ENCODE measurements at places on chromosomes 7 and 10.
A peak's percentile ranks its signal among the peaks of the same experiment; 100 is the strongest.

GRCh38 chr7:77419102-77419501 is 3.0 kb upstream of the GSAP start:
- no peak for DNase-seq

GRCh38 chr7:152600266-152600665 is 75.7 kb downstream of the XRCC2 start:
- DNase-seq: no peak

- DNase-seq: no peak
Measured at GRCh38 chr7:66421830-66422475, 206.7 kb upstream of the KCTD7 start.

DNA sequence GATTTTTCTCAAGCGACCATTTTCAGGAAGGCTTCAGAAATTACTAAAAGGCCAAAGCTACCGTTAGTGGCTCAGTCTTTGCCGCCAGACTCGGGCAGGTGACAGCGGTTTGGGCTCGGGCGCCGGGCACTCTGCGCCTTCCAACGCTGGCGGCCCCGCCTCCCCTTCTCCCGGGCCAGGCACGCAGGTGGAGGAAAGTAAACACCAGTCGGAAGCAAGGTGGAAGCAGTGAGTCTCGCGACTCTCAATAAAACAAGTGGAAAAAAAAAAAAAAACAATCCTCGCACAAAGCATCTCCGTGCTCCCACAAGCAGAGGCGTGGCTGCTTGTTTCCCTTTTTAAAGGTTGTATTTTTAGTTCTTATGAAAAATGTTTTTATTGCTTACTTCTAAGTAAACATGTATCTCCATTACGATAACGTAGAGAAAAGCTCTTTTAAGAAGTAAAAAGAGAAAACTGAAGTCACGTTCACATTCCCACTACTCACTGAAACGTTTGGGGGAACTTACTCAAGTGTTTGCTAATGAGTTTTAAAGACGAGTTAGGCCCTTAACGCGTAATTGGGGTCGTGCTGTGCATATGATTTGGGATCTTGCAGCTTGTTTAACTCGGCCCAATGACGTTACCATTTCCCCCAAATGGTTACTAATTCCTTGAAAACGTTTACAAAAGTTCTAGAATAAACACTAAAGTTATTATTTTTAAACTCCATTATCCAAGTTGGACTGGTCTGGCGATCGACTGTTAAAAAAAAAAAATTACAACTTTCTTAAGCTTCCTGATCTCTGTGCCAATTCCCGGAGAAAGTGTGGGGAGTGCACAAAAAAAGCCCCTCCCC is 864 bp downstream of the CDCA7L start:
- no peak for DNase-seq

GRCh38 chr7:131281266-131282048 is 46.2 kb upstream of the MKLN1 start:
- no peak for DNase-seq

GRCh38 chr10:5036511-5036910 is 32.9 kb upstream of the AKR1C2 start:
- DNase-seq: no peak

DNA sequence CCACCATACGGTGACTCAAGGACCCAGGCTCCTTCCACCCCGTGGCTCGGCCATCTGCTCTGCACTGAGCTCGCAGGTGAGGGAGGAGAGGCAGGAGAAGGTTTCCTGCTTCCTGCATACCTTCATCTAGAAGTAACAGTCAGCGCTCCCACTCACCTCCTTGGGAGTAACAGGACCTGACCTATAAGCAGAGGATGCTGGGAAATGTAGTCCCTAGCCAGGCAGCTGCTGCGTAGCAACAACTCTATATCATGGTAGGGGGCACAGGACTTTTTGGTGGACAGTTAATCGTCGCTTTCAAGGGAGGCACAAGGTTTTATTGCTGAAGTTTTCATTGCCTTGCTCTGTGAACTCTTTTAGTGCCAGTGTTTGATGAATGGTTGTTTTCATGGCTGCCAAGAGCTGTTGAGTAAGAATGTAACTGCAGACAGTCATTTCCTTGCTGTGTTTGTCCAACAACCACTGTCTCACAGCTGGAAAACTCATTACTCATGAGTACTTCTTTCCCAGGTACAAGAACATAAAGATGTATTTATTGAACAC is 10.2 kb upstream of the ZFYVE27 start:
- DNase-seq: peak; percentile 68

GRCh38 chr7:91435381-91436059 is 171.3 kb downstream of the FZD1 start:
- peak; percentile 58 for DNase-seq

DNA sequence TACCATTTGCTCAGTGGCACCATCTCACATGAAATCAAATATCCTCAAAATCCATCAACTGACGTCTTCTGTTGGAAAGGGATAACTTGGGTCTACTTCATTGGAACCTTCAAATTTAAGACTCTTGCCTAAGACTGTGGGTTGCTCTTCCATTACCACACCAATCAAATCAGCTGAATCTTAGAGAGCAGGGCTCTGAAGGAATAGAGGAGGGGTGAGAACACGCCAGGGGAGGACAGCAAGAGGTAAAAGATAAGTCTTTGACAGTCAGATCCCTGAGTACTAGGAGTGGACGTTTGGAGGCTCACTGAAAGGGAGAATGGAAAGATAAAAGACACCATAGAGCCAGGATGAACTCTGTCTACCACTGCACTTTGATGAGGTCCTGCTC is 107.5 kb downstream of the CCDC71L start:
- DNase-seq: no peak

GRCh38 chr7:104089612-104090011 is 100.2 kb upstream of the RELN start:
- DNase-seq: no peak

GRCh38 chr7:48106906-48107659 is 18.0 kb downstream of the UPP1 start:
- no peak for DNase-seq

DNA sequence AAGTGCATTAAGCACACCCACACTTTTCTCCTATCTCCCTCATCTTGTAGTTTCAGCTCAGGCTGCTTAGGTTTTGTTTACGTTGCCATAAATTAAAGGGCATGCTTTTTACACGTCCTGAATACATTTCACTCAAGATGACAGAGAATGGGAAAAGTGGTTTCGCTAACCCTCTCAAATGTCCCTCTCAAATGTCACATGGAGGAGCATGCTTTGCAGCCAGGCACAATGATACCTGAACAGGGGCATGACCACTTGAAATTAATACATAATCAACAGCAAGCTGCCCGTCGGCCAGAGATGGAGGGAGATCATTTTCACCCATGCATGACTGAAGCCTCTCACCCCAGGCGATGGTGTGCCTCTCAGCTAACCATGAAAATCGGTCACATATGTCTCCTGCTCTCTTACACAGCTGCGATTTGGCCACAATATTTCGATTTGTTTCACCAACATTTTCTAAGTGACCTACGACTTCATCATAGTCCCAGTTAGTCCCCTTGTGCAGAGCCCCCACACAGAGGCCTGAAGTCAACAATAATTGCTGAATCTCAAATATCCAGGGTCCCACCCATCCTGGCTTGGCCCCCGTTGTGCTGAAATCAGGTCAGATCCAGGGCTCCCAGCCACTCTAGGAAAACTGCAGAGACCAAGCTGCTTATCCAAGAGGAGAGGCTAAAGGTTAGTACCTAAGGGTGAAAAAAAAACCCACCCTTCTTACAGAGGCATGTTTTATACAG is 373.9 kb upstream of the NFE2L3 start:
- no peak for DNase-seq

DNA sequence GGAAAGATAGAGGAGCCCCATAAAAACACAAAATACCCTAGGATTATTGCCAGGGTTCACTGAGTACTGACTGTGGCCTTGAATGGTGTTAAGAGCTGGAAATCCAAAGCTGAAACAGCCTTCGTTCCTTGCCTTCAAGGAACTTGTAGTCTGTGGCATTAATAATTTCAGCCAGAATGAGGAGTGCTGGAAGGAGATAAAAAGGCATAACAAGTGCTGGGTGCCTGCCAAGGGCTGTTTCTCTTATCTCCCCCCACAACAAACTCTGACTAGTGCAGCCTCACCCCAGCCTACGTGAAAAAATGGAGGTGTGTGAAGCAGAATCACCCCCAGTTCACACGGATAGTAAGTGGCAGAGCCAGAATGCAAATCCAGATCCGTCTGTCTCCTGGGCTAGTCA is 199.1 kb upstream of the LYZL2 start:
- no peak for DNase-seq

DNA sequence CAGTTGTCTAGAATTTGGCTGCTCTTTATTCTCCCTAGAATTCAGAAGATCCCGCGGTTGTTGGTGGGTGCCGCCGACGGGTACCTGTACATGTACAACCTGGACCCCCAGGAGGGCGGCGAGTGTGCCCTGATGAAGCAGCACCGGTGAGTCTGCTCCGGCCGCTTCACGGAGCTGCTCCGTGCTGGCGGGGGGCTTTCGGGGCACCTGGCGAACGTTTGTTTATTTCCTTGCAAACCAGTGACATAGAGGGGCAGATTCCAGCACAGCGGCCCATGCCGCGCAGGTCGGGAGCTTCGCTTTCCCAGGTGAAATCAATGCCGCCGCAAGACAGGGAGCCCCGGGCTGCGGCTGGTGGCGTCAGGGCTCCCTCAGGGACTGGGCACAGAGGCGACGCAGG is 38.0 kb downstream of the WIPI2 start:
- no peak for DNase-seq

GRCh38 chr7:146208492-146208891 is 91.9 kb downstream of the CNTNAP2 start:
- DNase-seq: peak; percentile 6

DNA sequence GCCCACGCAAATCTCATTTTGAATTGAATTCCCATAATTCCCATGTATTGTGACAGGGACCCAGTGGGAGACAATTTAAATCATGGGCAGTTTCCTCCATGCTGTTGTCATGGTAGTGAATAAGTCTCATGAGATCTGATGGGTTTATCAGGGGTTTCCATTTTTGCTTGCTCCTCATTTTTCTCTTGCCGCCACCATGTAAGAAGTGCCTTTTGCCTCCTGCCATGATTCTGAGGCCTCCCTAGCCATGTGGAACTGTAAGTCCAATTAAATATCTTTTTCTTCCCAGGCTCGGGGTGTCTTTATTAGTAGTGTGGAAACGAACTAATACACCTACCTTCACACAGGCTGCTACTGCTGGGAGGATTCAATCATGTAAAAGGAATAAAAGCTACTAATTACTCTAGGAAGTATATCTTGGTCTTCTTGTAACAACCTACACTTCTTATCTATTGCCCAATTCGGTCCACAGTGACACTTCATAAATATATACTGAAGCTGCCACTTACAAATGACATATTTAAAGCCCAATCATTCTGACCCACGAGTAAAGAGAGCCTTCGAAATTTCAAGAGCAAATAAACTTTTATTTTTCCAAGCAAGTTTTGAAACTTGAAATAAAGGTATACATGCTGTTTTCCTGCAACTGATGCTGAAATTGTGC is 100.3 kb upstream of the ASAH2 start:
- no peak for DNase-seq

GRCh38 chr10:57952741-57953140 is 315.0 kb downstream of the IPMK start:
- peak; percentile 55 for DNase-seq

- DNase-seq: peak; percentile 69
Measured at GRCh38 chr10:104336821-104337467, 1.3 kb downstream of the ITPRIP start.

DNA sequence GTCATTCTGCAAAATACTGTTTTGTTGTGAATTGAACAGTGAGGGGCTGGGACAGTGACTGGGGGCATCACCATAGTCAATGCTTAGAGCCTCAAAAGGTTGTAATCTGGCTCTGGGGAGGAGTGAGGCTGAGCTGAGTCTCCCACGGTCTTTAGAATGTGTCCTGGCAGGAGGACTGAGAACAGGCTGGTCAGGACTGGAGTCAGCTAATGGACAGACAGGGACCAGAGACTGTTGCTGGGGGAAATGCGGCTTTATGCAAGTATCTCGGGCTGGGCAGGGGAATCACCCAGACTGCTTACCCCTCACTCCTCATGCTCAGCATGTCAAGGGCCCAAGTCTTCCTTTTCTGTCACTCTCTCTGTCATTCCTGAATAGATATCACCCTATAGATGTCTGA is 346.5 kb downstream of the TYW1 start:
- no peak for DNase-seq

- peak; percentile 46 for DNase-seq
Measured at GRCh38 chr10:45249978-45250693, 65.3 kb downstream of the OR13A1 start.

DNA sequence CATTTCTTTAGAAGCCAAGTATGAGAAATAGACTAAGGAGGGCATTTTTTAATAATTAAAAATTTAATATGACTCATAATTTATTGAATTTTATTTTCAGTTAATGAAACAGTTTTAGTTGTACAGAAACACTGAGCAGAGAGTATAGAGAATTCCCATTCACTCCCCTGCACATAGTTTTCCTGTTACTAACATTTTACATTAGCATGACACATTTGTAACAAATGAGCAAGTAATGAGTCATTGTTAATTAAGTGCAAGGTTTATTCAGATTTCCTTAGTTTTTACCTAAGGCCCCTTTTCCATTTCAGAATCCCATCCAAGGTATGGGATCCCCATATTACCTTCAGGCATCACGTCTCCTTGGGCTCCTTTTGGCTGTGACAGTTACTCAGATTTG is 271.5 kb upstream of the FZD8 start:
- DNase-seq: peak; percentile 84

GRCh38 chr7:33539198-33539597 is 366.1 kb upstream of the BMPER start:
- no peak for DNase-seq

DNA sequence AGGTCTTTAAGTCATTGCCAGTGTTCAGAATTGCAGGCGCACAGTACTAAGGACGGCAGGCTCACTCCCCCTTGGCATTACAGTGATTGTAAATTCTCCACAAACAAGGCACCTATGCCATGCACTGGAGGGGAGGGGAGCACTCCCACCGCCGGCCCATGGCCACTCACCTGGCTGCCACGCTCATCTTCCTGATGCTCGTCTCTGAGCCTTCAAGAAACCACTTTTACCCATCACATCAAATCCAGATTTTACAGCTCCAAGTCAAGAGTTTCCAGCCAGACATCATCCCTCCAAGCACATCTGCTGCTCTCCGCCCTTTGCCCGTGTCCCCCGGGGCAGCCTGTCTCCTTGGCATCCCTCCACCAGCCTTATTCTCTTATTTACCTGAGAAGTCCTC is 350.2 kb upstream of the SHH start:
- no peak for DNase-seq

- peak; percentile 26 for DNase-seq
Measured at GRCh38 chr10:75379212-75379724, 22.3 kb downstream of the ZNF503 start.

DNA sequence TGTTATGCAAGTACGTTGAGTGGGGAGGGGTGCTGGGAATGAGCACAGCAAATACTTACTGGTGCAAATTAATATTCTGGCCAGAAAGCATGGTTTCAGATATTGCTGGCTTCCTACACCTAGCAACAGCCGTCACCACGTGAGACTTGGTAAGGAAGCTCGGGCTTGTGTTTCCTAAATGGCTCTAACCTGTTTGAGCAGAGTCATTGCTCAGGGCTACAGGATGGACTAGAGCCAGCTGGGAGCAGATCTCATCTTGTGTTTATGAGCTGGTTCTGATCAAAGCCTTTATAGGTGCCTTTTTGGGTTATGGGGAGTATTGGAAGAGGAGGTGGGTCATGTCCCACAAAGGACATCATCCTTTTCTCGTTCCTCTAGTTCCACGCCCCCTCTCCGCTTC is 200.3 kb downstream of the BUB3 start:
- no peak for DNase-seq

GRCh38 chr7:56229631-56230030 is 113.4 kb upstream of the NUPR2 start:
- DNase-seq: no peak

- peak; percentile 20 for DNase-seq
Measured at GRCh38 chr10:16545116-16545736, 23.5 kb upstream of the C1QL3 start.
